ENCODE measurements at places on chromosomes 11 and 22.

DNA sequence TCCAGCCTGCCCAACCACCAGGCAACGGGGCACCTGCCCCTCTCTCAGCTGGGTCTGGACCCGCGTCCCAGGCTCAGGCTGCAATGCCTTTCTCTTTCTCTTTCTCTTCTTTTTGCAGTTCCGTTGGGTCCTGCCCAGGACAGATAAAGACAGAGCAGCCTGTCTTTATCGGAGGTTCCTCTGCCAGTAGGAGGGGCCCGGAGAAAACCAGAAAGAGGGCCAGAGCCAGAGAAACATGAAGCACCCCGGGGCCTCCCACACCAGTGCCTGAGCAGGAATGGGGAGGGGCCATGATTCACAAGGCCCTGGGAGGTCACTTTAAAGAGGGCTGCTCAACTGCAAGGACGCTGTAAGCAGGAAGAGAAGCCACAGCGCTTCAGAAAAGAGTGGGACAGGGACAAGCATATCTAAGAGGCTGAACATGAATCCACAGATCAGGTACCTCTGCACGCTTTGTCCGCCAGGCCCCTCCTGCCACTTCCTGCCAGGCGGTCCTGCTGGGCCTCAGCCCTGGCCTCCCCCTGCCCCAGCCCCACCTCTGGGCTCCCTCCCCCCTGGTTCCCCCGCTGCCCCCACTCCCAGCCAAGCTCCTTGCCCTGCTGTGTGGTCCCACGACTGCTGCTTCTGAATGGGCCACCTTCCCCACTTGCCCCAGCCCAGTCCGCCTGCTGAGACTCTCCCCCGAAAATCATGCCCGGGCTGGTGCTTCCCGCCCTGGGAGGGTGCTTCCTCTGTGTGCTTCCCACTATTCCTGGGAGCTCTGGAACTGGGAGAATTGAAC, at the start of gene APOBEC3C:
TSS of gene APOBEC3C (plus strand) at position 316 of the 781 bp plus-strand sequence. CDS start at position 422, 106 bp downstream.
- DNase-seq, result no peak

DNA sequence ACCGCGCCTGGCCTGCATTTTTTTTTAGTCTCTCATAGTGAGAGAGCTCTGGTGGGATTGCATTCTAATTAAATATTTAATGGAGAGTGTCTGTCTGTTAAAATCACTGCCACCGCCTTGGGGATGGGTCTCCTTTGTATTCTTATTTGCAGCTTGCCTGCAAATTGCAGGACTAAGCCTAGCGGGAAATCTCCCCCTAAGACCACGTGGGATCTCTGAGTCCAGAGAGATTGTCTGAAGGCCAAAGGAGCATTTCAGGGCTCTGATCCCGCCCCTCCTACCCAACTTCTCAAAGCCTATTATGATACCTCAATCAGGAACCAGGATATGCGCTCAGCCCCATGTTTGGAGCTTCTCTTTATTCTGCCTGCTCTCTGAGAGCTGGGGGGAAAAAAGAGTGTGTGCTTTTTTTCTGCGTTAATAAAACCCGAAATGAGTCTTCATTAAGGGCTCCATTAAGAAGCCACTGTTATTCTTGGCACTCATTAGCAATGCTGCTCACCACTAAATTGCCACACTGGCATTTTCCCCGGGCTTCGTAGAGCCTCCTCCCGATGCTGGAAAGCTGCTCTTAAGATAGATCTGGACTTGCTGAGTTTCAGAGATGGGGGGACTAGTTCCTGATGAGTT, 92.9 kb upstream of the THY1 start:
- no peak for DNase-seq

DNA sequence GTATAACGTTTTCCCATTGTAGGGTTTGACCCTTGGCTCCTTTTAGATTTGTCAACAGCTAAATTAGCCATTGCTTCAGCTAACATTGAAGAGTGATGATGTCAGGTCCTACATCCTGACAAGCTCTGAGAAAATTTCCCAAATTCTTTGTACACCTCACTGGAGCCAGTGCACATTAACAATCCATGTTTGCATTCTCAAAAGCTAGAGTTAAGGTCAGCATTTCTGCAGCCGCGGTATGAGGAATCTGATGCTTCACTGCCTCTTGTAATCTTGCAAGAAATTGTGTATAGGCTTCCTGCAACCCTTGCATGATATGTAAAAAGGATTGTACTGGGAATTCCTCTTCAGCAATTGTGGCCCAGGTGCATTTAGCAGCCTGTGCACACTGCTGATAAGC, 33.1 kb upstream of the NCAM1 start:
- no peak for DNase-seq

DNA sequence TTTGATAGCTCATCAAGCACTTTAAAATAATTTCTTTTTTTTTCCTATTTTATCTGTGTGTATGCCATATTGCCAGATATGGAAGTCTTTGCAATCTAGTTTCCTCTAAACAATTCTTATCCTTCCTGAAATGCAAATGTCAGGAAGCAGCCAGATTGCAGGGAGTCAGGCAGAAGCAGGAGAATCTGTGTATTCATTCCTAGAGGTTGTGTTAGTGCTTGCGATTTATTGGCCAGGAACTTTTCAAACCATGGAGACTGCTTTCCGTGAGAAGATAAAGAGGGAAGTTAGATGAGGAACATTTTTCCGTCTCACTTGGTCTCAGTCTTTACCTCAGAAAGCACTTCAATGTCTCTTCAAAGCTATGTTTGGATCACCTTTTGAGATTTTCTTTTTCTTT, 91.9 kb downstream of the GRAMD1B start:
- DNase-seq, result no peak

DNA sequence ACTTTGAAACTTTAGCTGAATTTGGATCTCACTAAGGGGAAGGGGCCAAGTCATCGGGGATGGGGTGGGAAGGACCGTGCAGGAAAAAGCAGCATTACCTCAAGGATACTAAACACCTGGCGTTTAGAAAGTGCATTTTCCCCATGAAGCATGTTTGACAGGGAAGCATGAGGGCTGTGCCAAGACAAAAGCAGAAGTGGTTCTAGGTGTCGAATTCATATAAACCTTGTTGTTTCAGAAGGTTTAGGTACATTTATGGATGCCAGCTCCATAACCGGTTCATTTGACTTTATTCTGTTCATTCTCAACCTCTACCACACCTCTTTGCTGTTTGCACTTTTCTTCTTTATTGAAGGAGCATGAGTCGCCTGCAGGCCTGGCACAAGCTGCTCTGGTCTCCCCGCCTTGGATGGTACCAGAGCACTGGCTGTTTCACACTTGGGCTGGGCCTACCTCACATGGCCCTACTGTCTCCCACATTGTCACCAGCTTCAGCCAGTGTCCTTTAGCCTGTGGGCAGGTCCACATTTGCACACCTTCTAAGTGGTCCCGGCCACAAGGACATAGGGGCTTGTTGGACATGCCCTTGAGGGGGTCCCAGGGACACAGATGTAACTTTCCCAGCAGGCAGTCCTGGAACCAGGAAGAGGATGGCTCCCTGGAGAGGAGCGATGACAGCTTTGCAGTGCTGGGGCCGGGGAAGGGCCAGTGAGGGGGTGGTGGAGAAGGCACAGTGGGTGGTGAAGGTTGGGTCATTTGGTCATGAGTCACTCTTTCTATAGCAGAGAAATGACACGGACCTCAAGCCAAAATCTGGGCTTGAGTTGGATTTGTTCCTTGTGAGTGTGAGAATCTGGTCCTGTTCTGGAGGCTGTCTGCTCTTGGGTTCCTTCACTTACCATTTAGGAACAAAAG, 3.2 kb upstream of the ST14 start:
- DNase-seq, result no peak

DNA sequence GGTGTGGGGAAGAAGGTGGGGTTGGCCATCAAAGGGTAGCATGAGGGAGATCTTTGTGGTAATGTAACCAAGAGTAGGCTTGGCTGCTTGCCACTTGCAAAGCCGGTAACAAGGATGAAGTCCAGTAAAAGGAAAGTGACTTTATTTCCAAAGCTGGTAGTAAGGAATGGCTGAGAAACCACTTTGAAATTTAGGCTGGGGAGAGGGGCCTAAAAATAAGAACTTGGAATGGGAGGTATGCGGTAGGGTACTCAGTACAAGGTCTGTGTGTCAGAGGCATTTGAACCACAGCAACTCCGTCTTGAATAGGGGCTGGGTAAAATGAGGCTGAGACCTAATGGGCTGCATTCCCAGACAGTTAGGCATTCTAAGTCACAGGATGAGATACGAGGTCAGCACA, 216.0 kb upstream of the ISX start:
- no peak for DNase-seq

DNA sequence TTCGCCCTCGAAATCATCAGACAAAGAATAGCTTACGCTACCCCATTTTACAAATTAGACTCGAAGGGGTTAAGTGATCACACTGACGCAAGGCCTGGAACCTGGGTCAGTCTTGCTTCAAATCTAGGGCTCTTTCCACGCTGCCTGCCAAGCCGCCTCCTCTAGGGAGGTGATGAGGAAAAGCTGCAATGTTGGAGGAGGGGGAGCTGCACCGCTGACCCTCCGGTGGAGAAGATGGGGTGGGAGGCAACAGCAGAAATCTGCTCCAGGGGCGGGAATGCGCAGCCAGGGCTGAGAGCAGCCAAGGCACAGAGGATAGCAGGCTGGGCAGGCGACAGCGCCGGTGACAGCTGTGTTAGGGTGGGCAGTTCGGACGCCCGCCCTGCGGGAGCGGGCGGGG, 595 bp downstream of the SYVN1 start:
- DNase-seq, result no peak

DNA sequence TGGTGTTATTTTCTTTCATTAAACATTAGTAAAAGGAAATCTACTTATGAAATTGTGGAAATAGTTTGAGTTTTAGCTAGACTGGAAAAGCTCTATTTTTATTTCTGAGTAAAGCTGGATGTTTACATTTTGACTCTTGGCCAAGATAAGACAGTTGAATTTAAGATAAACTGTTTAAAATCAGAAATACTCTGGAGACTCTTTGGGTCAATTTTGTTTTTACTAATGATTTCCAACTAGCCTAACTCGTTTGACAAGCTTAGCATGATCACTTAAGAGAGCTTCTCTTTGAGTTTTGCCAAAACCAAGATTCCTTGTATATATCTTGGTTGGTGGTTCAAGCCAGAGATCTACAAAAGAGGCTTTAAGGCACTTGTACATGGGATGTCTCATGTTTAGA, 724.8 kb upstream of the LUZP2 start:
- DNase-seq, result no peak

DNA sequence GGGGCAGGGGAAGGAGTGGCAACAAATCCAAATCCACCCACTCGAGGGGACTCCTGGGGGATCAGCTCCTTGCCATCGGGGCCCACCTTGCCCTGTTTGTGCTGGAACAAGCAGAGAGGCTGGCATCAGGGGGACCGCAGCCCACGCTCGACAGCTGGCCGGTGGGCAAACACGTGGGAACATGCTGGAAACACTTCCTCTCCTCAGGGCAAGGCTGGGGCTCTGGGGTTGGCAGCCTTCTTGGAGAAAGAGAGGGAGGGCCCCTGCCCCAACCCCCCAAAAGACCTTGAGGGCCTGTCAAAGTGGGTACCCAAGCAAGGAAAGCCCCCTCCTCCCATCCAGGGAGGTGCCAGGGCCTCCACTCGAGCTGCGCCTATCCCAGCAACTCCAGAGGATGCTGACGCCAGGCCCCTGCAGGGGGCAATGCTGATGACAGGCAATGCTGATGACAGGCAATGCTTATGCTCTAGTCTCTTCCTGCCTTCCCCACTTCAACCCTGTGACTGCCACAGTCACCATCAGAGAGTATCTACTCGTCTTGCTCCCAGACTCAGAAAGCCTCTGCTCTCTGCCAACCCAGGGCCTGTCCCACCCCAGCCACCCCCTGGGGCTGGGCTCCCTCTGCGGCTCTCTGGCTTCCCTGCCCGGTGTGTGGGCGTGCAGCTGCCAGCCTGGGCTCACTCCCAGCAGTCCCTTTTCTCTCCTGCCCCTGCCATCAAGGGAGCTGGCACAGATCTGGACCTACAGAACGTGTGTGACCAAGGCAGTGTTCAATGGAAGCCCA, 6.0 kb downstream of the ESS2 start:
- no peak for DNase-seq

GRCh38 chr11:64094463-64095260, 58.9 kb downstream of the FLRT1 start:
- DNase-seq, result no peak

DNA sequence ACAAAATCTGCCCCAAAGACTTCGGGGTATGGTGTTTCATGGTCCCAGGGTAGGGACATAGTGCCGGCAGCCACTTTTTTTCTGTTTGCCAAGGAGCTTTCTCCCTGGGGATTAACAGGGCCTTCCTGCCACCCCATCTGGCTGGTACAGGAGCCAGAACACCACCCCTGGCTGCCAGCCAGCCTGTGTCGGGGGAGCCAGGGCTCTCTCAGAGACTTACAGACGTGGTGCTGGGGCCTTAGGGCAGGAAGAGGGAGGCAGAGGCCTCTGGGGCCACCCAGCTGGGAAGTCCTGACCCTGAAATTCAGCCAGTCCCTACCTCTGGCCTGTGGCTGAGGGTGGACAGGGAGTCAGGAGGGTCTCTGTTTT, 52.4 kb upstream of the CDON start:
- no peak for DNase-seq

- no peak for DNase-seq
Observed at GRCh38 chr22:23078462-23078787, 8.1 kb downstream of the GNAZ start.

DNA sequence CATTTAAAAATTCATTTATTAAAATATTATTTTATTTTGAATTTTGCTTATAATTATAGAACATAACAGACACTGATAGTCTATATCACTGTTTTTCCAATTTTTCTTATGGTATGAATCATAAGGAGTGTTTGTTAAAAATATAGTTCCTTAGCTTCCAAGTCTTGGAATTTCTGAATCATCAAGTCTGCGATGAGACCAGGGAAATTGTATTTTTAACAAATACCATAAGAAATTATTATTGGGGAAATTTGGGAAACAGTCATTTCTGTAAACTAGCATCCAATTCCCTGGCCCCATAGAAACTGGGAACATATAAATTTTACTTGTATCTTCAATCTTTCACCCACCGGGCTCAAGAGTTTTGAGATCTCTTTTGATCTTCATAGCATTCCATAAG, 38.0 kb upstream of the PICALM start:
- DNase-seq, result no peak

GRCh38 chr11:101188801-101189200, 59.2 kb upstream of the PGR start:
- DNase-seq, result no peak

DNA sequence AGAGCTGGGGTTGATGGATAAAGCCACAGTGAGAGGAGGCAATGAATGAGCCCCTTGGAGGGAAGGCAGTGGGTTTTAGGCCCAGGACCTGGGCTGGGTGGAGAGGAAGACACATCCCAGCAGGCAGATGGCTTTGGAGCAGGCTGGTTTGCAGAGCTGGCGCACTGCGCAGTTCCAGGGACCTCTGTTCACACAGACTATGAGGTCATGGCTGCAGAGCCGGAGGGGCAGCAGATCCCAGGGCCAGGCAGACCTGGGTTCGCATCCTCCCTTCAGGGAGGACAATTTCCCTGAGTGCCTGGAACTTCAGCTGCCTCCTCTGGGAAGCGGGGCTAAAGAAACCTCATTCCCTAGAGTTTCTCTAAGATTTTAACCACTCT, 28.2 kb upstream of the DGKZ start:
- DNase-seq, result no peak

- no peak for DNase-seq
Observed at GRCh38 chr11:35765211-35765610, 102.6 kb downstream of the TRIM44 start.

GRCh38 chr11:13446444-13446843, 16.6 kb downstream of the BTBD10 start:
- DNase-seq, result no peak

GRCh38 chr11:59767225-59767611, 12.0 kb downstream of the STX3 start:
- DNase-seq, result no peak

- no peak for DNase-seq
Observed at GRCh38 chr22:42918500-42918899, 61.4 kb upstream of the ARFGAP3 start.
